ENCODE measurements at places on chromosomes 6 and 20.
A peak's percentile ranks its signal among the peaks of the same experiment; 100 is the strongest.

DNA sequence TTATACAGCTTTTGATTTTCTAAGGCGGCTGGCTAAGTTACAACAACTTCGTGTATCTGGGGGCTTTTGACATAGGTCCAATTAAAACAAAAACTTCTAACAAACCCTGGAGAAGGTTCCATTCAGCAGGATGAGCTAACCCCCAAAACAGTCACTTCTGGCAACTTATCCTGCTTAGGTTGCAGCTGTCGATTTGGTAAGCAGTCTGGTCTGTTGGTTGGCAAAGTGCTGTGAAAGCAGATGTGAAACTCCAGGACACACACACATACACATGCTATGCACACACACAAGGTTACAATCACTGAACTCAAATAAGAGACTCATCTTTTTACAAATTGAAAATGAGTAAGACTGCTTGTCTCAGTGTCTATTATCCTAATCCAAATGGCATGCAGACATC lies 119.0 kb upstream of the STMND1 start:
- DNase-seq: no peak

DNA sequence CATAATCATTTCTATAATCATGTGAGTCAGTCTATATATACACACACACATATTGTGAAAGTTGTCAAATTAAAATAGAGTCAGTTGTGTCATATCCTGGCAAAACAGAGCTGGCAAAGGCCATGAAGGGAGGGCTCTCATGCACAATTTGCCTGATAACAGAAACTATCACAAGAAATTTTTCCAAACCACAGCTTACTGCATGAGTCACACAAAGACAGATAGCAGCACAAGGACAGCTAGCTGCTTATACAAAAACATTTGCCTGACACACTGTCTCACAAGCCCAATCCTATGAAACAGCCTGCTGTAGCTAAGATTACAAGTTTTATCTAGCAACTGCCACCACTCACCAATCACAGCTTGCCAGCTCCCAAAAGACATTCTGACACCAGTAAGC lies 848.5 kb upstream of the MAN1A1 start:
- no peak for DNase-seq

DNA sequence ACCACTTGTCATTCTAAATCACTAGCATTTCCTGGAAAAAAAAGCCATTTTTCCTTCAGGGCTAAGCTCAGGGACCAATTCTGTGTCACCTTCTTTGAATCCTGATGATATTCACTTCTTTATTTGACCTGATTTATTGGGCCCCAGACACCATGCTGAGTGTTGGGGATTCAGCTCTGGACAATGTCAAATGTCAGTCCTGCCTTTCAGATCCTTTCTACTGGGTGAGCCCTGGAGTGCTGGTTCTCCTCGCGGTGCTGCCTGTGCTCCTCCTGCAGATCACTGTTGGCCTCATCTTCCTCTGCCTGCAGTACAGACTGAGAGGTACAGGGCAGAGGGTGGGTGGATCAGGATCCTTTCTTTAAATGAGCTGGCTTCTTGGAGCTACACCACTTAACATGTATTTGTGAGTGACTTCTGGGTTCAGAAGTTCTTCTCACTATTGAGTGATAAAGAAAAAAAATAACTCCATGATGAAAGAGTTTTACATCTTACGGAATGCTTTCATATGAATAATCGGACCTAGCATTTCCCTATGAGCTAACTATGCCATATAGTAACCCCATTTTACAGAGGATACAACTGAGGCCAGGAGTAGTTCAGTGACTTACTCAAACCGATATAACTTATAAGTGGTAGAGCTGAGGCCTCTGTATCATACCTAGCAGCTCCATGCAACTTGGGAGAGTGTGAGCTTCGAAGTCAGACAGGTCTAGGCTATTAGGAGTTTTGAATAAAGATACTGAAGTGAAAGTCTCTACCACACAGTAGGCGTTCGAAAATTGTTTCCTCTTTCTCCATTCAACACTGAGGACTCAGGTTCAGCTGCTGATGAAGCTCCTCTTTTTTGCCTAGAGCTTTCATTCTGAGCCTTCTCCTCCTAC lies 9.3 kb downstream of the MOG start:
- no peak for DNase-seq

- DNase-seq: no peak
These were observed 2.9 kb downstream of the BIRC7 start for GRCh38 chr20:63238514-63239125.

DNA sequence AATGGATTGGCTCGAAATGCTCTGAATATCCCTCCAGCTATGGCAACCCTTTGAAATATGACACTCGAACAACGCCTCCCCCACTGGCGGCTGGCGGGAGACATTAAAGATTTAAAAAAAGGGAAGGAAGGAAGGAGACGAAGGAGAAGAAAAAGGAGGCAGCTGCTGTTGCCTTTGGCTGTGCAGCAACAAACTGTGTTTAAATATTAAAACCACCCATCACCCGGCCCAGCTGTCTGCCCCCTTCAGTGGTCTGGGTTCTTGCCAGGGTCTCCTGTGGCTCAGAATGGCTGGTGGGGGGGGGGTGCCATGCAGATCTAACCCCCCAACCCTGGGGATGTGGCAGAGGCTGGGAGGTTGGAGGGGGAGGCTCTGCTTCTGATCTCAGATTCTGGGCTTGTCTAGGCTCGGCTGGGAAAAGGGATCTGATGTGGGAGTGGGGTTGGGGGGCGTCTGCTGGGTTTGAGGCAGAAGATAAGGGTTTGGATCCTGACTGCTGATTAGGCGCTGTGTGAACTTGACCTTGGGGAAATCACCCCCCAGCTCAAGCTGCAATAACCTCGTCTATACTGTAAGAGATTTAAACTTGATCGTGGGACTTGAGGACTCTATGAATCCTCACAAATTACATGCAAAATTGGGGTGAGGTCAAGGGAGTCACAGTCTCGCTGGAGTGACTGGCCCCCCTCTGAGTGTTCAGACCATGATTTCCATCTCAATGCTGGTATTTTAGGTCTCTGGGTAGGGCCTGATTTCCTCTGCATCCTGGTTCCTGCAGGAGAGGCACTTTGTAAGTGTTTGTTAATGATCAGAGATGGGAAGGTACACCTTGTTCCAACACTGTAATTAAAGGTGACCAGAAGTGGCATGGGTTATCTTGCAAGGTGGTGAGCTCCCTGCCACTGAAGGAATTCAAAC lies 40.3 kb upstream of the BLCAP start:
- DNase-seq: no peak

DNA sequence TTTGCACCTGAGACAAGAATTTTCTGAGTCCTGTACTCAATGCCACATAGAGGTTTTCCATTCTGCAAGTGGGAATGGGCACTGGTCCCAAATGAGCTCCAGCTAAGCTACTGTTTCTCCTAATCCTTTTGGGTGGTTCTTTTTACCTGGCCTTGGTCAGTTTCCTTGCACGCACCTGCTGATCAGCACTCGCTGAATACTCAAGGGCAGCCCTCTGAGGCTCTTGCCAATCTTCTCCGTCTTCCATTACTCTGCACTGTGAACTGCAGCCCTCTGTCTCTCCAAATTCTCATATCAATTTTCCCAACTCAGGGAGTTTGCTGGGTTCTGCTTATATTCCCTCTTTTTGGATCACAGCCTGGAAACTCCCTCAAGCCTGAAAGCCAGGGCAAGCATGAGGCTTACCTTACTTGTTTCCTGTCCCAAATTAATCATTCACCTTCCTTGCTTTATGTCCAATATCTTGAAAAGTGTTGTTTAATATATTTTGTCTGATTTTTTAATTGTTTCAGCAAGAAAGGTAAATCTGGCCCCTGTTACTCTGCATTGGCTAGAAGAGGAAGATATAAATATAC lies 138.0 kb upstream of the TBX18 start:
- no peak for DNase-seq

GRCh38 chr6:148441454-148441911 lies 98.8 kb downstream of the SASH1 start:
- DNase-seq: no peak

GRCh38 chr6:131368198-131368911 lies 204.7 kb upstream of the ARG1 start:
- no peak for DNase-seq

- no peak for DNase-seq
These were observed 49.0 kb upstream of the OCSTAMP start for GRCh38 chr20:46599227-46599987.

GRCh38 chr6:161105408-161105807 lies 113.8 kb downstream of the MAP3K4 start:
- no peak for DNase-seq

GRCh38 chr20:61042506-61043385 lies 209.3 kb upstream of the CDH4 start:
- no peak for DNase-seq

GRCh38 chr6:37920667-37921066 lies 101.1 kb downstream of the ZFAND3 start:
- no peak for DNase-seq

GRCh38 chr6:133236932-133237331 lies 4.2 kb upstream of the EYA4 start:
- DNase-seq: no peak

GRCh38 chr6:40710626-40711330 lies 123.6 kb upstream of the LRFN2 start:
- no peak for DNase-seq

GRCh38 chr20:20224806-20225205 lies 143.1 kb upstream of the INSM1 start:
- DNase-seq: no peak

DNA sequence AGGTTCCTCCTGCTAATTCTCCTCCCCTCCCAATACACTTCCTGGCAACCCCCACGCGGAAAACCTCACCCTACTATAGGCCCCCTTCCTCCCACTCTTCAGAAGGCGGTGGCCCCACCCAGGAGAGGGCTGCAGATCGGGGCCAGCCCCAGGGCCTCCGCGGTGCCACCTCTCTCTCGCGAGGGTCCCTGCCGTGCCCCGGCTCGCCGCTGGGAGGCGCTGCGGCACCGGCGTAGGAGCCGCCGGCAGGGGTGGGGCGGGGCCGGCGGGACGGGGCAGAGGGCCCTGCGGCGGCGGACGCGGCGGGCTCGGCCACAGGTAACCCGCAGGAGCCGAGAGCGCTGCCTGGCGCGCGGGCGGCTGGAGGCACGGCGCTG lies at the start of gene ANKRD6:
TSS of gene ANKRD6 (plus strand) at position 278 of the 377 bp plus-strand sequence. CDS start 133,825 bp downstream, outside the sequence.
- DNase-seq: peak; percentile 26

DNA sequence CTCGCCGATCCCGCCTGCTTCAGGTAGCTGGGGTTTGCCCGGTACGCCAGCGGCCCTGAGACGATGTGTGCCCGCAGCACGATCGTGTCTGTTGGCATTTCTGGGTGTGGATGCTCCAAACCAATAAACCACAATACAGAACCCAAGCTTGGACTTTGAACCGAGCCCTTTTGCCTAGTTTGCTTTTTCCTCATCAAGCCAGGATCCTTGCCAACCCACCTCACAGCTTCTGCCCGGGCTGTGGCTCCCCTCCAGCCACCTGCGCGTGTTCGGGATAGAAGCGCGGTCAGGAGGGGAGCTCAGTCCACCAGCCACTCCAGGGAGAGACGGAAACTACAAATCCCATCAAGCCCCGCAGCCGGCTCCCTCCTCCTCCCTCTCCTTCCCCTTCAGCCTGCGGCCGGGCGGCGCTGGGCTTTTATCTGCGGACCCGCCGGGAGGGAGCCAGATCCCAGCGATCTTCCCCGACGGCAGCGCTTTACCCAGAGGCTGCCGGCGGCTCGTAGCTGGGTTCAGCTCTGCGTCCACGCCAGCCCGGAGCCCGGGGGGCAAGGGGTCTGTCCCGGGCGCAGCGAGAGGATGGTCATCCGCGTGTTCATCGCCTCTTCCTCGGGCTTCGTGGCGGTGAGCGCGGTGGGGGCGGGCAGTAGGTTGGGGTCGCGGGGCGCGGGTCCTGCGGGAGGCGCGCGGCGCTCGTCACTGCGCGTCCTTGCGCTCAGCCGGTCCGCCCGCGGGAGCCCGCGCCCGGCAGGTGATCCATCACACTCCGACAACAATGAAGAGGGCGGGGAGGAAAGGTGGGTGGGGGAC lies at the start of gene SH3BGRL2:
TSS of gene SH3BGRL2 (plus strand) at position 447 of the 810 bp plus-strand sequence. CDS start at position 580, 133 bp downstream.
- no peak for DNase-seq

DNA sequence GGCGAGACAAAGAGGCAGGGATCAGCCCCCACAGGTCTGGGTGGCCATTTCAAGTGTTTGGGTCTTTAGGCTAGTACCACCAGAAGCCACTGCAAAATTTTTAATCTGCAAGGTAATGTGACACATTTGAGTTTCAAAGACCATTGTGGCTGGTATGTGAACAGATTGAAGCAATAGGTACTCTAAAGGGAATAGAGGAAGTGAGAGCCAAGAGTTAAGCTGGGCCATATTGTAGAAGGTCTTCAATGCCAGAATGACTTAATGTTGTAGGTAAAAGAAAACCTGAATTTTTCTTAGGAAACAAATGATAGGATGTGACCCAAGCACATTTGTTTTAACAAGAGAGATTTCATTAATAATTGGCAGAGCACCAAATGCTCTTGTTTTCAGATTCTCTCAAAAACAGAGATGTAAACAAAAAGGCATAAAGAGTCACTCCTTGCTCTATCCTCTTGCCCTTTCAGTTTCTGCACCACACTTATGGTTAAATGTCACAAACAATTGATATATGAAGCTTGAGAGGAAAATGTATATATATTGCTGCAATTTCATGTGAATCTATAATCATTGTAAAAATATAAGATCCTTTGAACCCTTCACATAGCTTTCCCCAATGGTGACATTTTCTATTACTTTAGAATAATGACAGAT lies 307.1 kb upstream of the PLN start:
- no peak for DNase-seq

- DNase-seq: no peak
These were observed 86.5 kb downstream of the TMEM200A start for GRCh38 chr6:130452336-130452735.

All from GOT3 (cell line).